ENCODE measurements at places on chromosomes 2 and 18. TPM values are rescaled to one million over a fixed set of nuclear protein-coding genes. Genes with fewer than 3 reads are reported as not detected.

- no peaks in the 10 kb centered on the region for H3K4me1 ChIP-seq
- DNase-seq, result peak; percentile 4
- H3K4me3 ChIP-seq, result no peak overlapping the region
- no peaks in the 10 kb centered on the region for H3K36me3 ChIP-seq
- peaks cover 3% of the 10 kb centered on the region for H3K27me3 ChIP-seq
- no peak overlapping the region for H3K27ac ChIP-seq
Observed at GRCh38 chr2:182240862-182241371, 185.9 kb downstream of the PDE1A start.

DNA sequence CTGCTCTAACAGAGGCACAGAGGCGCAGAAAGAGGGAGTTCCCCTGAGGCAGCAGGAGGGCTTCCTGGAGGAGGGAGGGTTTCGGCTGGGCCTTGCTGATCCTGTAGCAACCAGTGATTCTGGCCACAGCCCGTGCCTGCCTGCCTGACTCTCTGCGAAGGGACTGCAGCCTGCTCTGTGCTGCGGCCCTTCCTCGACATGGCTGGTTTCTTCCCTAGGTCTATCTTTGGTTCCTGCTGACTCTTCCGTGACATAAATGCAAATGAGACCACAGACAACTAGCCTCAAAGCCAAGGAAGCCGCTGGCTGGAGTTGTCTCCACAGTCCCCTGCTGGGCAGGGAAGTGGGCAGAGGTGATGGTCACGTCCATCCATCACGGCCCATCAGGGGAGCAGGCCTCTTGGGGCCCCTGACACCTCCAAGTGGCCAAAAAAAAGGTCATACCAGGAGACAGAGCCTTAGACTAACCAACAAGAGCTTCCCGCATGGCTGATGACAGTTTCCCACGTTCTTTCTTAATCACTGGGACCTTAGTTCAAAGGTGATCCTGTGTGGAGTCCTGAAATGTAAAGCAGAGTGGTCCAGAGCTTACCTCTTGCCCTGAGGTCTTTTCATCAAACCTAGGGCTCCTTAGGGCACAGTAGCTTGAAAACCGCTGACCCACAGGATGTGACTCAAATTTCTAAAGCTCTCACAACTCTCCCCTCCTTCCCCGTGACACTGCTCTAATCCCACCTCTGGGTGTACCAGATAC is 55.3 kb downstream of the HS1BP3 start:
- DNase-seq, result peak; percentile 6
- H3K36me3 ChIP-seq, result no peaks in the 10 kb centered on the region
- no peaks in the 10 kb centered on the region for H3K27me3 ChIP-seq
- peaks cover 8% of the 10 kb centered on the region for H3K4me1 ChIP-seq
- no peak overlapping the region for H3K4me3 ChIP-seq

MOGAT1 gene
- total RNA-seq, result not detected

GRCh38 chr2:233928594-233929351 is 11.6 kb downstream of the TRPM8 start:
- H3K4me1 ChIP-seq, result peaks cover 8% of the 10 kb centered on the region
- H3K27me3 ChIP-seq, result peaks cover 35% of the 10 kb centered on the region
- H3K27ac ChIP-seq, result peak overlapping the region; percentile 28
- peak; percentile 19 for DNase-seq
- no peak overlapping the region for H3K4me3 ChIP-seq

XIRP2 gene
- not detected for total RNA-seq

Data from activated naive CD8-positive, alpha-beta T cell treated with anti-CD3 and anti-CD28 coated beads for 36 hours (primary cell).